ENCODE measurements at places on chromosomes 7 and 10.

- DNase-seq: no peak
Measured at GRCh38 chr7:74324531-74325209, 35.5 kb downstream of the CLIP2 start.

DNA sequence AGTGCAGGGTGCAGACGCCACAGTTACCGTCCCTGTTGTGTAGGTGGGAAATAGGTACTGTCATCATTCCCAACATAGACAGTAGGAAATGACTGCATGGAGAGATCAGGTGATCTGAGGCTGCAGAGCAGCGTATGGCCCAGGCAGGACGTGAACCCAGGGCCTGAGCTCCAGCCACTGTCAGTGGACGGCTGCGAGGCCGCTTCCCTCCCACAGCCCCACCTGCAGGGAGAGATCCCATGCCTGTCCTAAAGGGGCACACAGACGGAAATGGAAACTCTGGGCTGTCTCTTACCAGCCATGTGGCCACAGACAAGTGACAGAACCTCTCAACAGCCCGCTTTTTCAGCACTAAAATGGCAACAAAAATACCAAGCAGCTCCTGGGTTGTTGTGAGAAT is 44.5 kb upstream of the MNX1 start:
- DNase-seq: no peak

- no peak for DNase-seq
Measured at GRCh38 chr10:33674491-33674890, 340.0 kb upstream of the NRP1 start.

DNA sequence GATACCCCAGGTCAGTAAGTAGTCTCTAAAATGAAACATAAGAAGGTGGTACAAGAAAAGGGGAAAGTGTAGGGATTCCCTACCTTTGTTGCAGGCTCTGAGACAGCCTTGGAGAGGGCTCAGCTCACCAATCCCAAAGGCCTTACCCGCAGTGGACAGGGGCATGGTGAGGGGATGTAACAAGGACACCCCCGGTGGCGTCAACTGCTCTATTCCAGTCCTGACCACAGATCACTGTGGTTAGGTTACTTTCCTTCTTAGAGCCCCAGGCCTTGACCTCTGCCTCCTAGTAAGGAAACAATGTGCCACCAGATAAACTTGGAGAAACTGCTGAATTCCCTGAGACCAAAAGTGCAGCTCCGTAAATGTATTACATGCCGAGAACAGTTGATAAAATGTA is 17.5 kb downstream of the PLXNA4 start:
- DNase-seq: no peak

DNA sequence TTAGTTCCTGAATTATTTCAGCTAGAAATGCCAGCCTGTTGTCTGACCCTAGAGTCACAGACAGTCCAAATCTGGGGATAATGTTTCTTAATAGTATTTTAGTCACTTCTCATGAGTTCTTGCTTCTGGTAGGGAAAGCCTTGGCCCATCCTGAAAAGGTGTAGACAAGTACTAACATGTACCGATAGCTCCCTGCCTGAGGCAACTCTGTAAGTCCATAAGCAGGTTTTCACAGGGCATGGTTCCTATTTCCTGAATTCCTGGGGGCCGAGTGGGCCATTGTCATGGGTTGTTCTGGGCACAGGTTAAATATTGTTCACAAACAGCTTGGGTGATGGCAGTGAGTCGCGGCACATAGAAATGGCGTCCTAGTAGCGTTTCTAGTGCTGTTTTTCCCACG is 3.1 kb upstream of the ZNF117 start:
- no peak for DNase-seq

- no peak for DNase-seq
Measured at GRCh38 chr10:132299371-132300336, 8.1 kb downstream of the STK32C start.

- no peak for DNase-seq
Measured at GRCh38 chr10:69573056-69573806, at the start of gene NEUROG3. Gene NEUROG3, minus strand, starts transcription at chr10:69573422. Its CDS starts 379 bp downstream, at chr10:69573043.

DNA sequence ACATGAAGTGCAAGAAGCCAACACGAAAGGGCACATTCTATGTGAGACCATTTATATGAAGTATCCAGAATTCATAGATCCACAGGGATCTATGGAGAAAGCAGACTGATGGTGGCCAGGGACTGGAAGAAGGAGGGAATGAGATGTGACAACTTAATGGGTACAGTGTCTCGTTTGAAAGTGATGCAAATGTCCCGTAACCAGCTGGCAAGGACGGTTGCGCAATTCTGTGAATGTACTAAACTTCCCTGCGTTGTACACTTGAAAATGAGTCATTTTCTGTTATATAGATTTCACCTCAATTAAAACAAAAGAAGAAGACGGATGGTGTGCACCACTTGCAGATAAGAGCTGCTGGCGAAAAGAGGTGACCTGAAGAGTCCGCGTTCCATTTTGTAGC is 861.1 kb downstream of the TYW1 start:
- DNase-seq: no peak

DNA sequence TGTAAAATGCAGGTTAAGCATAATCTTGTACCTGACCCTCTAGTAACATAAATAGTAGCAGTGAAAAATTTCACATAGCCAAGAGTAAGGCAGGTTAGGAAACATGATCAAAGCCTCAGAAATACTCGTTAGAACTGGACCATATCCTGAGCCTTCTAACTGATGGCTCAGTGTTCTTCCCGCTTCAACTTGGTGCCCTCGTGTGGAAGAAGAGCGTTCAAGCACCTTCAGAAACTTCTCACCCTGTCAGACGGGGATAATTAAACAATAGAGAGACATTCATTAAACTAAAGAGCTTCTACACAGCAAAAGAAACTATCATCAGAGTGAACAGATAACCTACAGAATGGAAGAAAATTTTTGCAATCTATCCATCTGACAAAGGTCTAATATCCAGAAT is 124.5 kb downstream of the MYOF start:
- peak; percentile 46 for DNase-seq

- DNase-seq: no peak
Measured at GRCh38 chr10:132583456-132583855, 45.9 kb downstream of the INPP5A start.

- DNase-seq: no peak
Measured at GRCh38 chr10:42488416-42488815, 150.0 kb downstream of the ZNF33B start.

GRCh38 chr7:85974176-85974575 is 669.5 kb upstream of the GRM3 start:
- DNase-seq: no peak

GRCh38 chr10:5283305-5284158 is 81.2 kb upstream of the UCN3 start:
- peak; percentile 66 for DNase-seq

- peak; percentile 32 for DNase-seq
Measured at GRCh38 chr7:116236020-116236630, 25.8 kb downstream of the TES start.

DNA sequence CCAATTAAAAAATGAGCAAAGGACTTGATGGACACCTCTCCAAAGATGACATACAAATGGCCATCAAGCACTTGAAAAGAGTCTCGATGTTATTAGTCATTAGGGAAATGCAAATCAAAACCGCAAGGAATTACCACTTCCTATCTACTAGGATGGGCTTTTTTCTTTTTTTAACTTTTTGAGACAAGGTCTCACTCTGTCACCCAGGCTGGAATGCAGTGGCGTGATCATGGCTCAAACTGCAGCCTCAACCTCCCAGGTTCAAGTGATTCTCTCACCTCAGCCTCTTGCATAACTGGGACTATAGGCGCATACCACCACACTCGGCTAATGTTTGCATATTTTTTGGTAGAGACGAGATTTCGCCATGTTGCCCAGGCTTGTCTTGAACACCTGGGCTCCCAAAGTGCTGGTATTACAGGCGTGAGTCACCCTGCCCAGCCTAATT is 13.6 kb downstream of the NKX1-2 start:
- DNase-seq: no peak

GRCh38 chr7:30176463-30177109 is 41.8 kb downstream of the MTURN start:
- no peak for DNase-seq

GRCh38 chr7:92432299-92432946 is 14.9 kb upstream of the GATAD1 start:
- no peak for DNase-seq

DNA sequence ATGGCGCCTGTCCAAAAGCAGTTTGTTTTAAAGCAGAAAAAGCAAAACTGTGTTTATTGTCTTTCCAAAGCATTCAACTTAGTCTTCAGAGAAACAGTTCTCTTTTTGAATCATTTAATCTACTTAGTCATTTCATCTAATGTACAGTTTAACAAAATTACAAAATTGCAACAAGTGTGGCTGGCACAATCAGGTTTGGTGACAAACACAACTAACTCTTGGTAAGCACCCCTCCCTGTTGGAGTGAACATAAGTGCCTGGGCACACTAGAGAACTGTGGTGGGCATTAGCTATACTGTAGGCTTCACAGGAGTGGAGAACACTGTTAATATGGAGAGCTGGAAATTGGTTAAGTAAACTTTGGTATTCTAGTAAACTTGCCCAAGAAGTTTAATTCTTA is 6.9 kb downstream of the CREM start:
- DNase-seq: peak; percentile 65

GRCh38 chr10:133230387-133231195 is 574 bp downstream of the UTF1 start:
- no peak for DNase-seq

DNA sequence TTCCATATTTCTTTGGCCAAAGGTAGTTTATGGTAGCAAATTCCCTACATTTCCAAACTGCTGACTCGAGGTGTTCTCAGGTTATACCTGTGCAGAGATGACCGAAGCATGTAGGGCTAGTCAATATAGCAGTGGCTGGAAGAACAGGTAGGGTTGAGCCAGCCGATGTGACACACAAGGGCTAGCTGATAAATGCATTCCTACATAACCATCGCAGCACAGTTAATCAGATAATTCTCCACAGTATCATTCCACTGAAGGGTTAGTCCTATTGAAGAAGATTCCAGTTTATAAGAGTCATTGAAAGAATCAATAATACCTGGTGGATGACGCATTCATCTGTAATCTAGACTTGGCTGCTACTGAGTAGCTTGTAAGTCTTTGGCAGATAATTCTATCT is 220.0 kb downstream of the KIF20B start:
- DNase-seq: no peak

- peak; percentile 24 for DNase-seq
Measured at GRCh38 chr7:140645166-140645900, 4.7 kb upstream of the DENND2A start.

DNA sequence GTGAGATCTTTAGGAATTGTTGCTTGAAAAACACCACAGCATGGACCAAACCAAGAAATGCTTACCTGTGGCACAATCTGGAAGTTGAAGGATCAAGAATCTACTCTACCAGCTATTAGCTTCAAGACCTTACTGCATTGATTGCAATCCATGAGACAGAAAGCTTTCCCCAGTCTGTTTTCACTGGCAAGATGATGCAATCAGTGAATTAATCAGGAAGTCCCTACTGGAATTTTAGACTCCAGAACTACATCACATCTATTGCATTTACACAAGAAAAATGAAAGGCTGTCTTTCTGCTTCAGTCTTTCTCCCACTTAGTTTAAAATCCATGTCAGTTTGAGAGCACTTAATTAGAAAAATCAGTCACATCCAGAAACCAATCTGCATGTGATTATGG is 191.7 kb downstream of the TFEC start:
- DNase-seq: no peak

- no peak for DNase-seq
Measured at GRCh38 chr7:40059057-40059456, 75.4 kb downstream of the MPLKIP start.

- no peak for DNase-seq
Measured at GRCh38 chr10:123146013-123146893, 1.7 kb upstream of the HMX2 start.

GRCh38 chr10:72425133-72425532 is 70.4 kb upstream of the DNAJB12 start:
- DNase-seq: no peak

DNA sequence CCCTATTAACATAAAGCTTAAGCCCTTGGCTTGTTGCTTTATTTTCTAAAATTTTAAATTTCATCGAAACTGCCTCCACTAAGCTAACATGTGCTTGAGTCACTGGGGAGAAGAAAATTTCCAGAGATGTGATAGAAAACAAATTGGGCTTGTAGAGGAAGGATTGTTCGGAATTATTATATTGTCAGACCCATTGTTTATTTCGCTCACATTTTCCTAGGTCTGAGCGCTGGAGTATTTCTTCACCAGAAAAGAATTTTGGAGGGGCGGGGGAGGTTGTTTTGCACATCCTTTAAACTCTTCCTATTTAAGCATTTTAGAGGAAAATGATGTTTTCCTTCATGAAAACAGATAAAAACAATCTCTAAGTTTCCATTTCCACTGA is 29.1 kb downstream of the CELF2 start:
- DNase-seq: no peak

DNA sequence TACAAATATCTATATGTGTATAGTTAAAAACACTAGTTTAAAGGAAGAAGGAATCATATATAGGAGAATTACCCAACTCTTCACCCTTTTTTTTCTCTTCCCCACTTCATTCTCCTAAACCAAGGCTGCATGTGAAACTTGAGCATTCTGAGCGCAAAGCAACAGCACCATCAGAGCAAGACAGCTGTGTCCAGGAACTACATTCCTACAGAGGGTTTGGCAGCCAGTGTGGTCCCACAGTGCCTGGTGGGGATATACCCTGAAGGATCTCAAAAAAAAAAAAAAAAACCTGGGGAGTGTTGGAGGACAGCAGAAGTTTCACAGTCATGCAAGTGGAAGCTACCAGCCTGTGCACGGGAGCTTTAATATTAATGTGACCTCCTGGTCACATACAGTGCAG is 310.4 kb downstream of the CTNNA3 start:
- no peak for DNase-seq

- no peak for DNase-seq
Measured at GRCh38 chr7:159146084-159146858, 1.6 kb upstream of the VIPR2 start.

DNA sequence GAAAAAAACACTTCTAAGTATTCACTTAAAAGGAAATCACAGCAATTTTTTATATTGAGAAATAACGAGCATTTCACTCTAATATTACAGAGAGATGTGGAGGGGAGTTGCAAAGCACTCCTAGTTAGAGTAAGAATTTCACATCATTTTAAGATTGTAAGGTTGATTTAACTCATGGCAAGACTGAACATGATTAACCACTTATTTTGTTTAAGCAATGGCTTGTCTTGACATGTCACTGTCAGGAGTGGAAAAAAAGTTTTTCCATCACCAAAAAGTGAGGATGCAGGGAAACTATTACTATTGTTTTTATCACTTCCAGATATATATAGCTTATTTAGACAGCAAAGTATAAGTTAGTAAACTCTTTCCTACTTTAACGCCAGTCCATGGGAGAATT is 27.1 kb downstream of the CD36 start:
- no peak for DNase-seq

- no peak for DNase-seq
Measured at GRCh38 chr7:80967071-80967916, 48.4 kb upstream of the SEMA3C start.

- no peak for DNase-seq
Measured at GRCh38 chr10:131131726-131132591, 179.6 kb downstream of the TCERG1L start.

DNA sequence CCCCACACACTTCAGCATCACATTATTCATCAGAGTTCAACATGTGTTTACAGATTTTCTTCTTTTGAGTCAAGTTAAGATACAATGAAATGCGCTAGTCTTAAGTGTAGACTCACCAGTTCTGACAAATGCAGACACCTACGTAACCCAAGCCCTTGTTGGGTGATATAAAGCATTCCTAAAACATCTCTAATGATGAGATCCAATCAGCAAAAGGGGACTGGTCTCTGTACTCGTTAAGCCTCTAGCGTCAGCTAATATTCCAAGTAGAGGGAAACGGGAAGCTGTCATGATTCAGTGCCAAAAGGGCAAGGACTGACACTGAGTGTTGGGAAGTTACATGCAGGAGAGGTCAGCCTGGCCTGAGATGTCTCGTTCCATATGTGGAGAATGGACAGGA is 38.7 kb upstream of the TRIL start:
- DNase-seq: no peak

All from activated CD4-positive, alpha-beta T cell treated with anti-CD3 and anti-CD28 coated beads, Interleukin-2, Interleukin-4, amounts not matched to agents 100 ng/mL and 50 ng/mL, durations not matched to agents 16 hours and 8 hours (primary cell).